Activated naive CD8-positive, alpha-beta T cell treated with anti-CD3 and anti-CD28 coated beads, Interleukin-2, amount 50 U/mL, for 16 hours (primary cell): ENCODE measurements at places on chromosomes 1 and 21.

- DNase-seq: no peak
Observed at GRCh38 chr1:109981004-109981335, 3.6 kb upstream of the AHCYL1 start.

DNA sequence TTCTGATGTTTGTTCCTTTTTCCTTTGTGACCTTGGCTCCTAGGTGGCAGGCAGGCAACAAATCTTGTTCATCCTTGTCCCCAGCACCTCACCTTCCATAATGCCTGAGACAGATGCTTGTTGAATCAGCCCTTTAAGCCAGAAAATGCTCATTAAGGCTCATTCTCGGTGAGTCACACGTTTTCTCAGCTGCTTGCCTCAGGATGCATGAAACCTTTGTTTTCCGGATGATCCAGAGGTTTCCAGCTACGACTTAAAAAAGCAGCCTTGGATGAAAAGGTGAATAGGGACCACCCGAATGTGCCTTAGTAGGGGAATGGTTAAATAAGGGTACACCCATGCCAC, 4.6 kb upstream of the ATP13A2 start:
- DNase-seq: no peak

DNA sequence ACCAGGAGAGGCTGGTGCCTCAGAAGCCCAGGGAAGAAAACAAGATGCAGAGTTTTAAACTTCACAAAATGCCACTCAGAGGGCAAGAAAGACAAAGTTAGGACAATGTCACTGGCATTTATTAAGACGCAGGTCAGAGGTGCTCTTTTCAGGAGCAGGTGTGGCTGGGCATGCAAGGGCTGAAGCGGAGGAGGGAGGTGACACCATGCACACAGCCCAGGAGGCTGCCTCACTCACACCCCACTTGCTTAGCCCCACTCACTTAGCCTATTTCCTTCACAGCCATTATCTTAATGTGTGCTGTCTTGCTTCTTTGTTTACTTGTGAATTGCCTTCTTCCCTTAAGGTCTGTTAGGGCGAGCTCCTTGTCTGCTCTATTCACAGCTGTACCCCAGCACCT, 17.2 kb downstream of the HIVEP3 start:
- no peak for DNase-seq

DNA sequence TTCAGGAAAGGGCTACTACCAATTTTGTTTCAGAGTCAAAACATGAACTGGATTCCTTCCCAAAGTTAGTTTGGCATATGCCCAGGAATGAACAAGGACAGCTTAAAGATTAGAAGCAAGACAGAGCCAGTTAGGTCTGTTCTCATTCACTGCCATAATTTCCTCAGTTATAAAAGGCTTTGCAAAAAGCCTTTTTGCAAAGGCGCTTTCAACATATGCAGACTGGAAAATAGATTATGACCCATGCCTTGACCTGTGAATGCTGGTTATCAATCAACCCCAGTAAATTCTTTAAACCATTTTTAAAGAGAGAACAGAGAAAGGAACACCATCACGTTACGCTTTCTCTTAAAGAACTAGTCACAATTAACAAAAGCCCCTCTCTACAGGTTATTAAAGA, 1.7 kb upstream of the FRRS1 start:
- DNase-seq: no peak

GRCh38 chr1:208595745-208596144, 351.6 kb upstream of the PLXNA2 start:
- DNase-seq: no peak

DNA sequence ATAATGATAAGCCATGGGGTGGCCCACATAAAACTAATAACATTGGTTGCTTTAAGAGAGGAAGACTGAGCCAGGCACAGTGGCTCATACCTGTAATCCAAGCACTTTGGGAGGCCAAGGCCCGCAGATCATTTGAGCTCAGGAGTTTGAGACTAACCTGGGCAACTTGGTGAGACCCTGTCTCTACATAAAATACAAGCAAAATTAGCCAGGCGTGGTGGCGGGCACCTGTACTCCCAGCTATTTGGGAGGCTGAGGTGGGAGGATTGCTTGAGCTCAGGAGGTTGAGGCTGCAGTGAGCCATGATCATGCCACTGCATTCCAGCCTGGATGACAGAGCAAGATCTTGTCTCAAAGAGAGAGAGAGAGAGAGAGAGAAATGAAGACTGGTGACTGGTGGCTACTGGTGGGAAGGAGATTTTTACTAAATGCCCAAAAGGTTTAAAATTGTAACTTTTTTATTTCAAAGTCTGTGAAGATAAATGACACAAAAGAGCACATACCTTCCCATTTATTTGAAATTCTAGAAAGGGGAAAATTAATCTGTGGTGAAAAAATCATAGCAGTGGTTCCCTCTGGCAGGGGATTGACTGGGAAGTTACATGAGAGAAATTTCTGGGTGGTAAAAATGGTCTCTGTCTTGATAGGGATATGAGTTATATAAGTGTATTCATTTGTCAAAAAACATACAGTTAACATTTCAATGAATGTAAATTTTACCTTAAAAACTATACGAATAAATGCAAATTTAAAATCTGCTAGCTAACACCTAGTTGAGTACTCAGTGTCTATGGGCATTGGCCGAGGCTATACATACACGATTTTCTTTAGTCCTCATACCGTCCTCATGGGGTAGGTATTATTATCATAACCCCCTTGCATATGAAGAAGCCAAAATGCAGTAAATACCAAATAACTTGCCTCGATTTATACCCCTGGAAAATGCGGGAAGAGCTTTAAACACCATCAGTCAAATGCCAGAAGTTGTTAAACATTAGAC, 2.2 kb upstream of the NBPF1 start:
- DNase-seq: no peak

DNA sequence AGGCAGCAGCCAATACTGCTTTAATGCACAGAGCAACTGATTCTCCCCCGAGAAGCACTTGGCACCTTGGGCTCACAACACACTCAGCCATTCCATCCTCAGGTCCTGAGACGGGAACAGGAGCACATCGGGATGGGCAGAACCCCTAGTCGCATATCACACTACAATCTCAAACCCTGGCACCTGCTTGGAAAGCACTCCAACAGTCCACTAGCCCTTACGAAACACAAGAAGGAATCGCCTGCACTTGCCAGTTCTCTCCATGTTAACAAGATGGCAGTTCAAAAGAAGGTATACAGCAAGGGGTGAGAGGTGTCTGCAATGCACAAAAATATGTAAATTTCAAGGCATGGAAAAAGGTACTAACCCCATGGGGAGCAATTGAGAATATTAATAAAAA, 21.4 kb downstream of the JAK1 start:
- no peak for DNase-seq

- no peak for DNase-seq
Observed at GRCh38 chr1:84912726-84913554, 19.9 kb upstream of the LPAR3 start.

- no peak for DNase-seq
Observed at GRCh38 chr1:161158316-161159010, 837 bp upstream of the USP21 start.

DNA sequence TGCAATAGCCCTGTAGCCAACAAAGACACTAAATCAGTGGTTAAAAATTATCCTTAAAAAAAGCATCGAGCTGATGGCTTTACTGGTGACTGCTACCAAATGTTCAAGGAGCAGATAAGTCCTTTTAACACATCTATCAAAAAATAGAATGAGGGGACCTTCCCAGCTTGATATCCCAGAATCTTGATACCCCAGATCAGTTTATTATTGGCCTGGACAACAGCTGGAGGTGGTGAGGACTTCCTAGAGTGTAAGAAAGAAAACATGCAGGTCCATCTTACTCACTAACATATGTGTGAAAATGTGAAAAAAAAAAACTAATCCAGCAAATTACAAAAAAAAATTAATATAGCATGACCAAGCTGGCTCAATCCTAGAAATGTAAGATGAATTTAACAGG, 21.3 kb downstream of the CHIT1 start:
- no peak for DNase-seq

DNA sequence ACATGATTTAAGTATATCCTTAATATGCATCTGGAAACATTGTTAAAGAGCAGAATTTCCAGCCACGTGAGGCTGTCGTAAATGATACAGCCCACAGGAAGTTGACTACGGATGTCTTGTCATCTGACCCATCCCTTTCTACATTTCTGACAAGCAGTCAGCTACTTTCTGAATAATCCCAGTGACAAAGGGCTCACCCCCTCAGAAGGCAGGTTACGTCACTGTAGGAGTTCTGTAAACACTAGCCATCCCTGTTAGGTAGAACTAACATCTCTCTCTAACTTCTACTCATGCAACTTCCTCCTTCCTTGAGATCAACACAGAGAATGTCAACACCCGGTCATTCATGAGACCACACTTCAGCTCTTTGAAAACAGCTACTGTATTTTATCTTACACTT, 259.2 kb downstream of the GREM2 start:
- no peak for DNase-seq

DNA sequence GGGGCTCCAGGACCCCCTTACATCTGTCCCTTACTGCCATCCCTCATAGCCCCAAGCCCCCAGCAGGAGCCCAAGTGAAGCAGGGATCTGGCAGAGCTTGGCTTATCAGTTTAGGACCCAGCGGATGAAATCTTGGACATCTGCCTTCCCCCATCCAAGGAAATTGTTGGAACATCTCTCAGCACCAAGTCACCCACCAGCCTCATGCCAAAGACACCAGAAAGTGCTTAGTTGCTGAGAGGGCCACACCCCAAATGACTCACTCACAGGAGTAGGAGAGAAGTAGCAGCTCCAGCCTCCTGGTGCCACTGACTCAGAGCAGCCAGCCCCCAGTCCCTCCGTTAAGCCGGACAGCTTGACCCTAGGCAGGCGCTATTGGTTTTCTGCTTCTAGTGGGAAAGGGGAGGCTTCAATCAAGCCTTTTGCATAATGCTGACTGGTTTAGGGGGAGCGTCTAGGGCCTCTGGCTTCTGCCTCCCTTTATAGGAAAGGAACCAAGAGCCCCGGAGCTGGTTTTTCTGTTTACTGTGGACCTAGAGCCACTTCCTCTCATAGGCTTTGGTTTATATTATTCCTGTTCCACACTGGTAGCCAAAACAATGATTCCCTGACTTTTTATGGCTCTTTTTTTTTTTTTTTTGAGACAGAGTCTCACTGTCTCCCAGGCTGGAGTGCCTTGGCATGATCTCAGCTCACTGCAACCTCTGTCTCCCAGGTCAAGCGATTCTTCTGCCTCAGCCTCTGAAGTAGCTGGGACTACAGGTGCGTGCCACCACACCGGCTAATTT, 114.2 kb upstream of the IPO9 start:
- no peak for DNase-seq

DNA sequence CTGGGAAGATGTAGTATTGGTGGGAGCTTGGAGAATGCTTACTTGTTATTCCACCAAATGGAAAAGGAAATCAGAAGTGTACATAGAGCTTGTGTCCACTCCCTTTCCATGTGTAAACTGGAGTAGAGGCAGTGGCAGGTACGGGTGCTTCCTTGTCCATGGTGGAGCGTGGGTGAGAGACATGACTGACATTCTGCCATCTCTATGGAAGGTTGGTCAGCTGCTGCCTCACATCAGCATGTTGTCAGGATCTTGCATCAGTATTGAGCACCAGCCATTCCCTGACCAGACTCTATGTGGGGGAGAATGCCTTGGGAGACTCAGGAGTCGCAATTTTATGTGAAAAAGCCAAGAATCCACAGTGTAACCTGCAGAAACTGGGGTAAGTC, 19.8 kb downstream of the NLRP3 start:
- no peak for DNase-seq

- DNase-seq: no peak
Observed at GRCh38 chr1:226320930-226321329, 12.0 kb upstream of the LIN9 start.

- no peak for DNase-seq
Observed at GRCh38 chr1:219697682-219698081, 84.8 kb upstream of the ZC3H11B start.

DNA sequence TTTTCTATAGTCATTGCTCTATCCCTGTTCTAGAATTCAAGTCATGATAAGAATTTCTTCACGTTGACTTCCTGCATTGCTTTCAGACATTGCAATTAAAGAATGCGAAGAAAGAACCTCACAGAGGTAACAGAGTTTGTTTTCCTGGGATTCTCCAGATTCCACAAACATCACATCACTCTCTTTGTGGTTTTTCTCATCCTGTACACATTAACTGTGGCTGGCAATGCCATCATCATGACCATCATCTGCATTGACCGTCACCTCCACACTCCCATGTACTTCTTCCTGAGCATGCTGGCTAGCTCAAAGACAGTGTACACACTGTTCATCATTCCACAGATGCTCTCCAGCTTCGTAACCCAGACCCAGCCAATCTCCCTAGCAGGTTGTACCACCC, 10.6 kb downstream of the APCS start:
- no peak for DNase-seq

DNA sequence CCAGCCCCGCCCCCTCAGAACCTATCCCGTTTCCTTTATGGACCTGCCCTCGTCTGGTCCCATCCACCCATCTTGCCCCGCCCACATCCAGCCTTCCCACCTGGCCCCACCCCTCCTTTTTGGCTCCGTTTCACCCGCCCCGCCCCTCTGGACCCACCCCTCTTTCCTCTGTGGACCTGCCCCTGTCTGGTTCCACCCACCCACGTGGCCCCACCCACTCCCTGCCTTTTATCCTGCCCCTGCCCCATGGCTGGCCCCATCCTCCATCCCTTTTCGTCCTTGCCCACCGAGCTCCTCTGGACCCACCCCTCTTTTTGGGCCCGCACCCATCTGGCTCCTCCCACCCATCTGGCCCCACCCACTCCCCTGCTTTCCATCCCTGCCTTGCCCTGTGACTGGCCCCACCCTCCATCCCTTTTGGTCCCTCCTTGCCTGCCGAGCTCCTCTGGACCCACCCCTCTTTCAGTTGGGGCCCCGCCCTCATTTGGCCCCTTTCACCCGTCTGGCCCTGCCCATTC, 177.3 kb downstream of the CAMTA1 start:
- peak; percentile 29 for DNase-seq

GRCh38 chr1:53107570-53108322, 34.7 kb downstream of the SLC1A7 start:
- DNase-seq: no peak

- no peak for DNase-seq
Observed at GRCh38 chr1:207673399-207673798, 28.5 kb downstream of the CR1L start.

DNA sequence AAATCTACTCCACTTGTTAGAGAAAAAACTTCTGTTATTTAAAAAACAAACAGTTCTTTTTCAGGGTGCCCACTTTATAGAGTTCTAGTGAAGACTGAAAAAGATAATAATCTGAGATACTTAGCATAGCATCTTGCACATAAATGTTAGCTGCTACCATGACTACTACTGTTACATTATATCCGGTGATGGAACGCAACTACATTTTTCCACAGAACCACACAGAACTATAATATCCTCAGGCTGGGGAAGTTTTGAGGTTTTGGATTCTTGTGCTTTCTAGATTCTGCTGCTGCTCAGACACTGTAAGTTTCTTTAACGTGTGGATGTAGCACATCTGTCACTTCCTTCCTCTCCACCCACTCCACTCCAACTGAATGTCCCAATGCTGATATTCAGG, 110.3 kb downstream of the PTPN14 start:
- no peak for DNase-seq

- no peak for DNase-seq
Observed at GRCh38 chr1:35350872-35351271, 82.4 kb downstream of the ZMYM4 start.
